ENCODE measurements at places on chromosomes 11 and 22.

GRCh38 chr22:46602025-46602424 lies 18.2 kb upstream of the GRAMD4 start:
- no peak for DNase-seq

GRCh38 chr11:92297567-92298553 lies 73.2 kb downstream of the FAT3 start:
- no peak for DNase-seq

DNA sequence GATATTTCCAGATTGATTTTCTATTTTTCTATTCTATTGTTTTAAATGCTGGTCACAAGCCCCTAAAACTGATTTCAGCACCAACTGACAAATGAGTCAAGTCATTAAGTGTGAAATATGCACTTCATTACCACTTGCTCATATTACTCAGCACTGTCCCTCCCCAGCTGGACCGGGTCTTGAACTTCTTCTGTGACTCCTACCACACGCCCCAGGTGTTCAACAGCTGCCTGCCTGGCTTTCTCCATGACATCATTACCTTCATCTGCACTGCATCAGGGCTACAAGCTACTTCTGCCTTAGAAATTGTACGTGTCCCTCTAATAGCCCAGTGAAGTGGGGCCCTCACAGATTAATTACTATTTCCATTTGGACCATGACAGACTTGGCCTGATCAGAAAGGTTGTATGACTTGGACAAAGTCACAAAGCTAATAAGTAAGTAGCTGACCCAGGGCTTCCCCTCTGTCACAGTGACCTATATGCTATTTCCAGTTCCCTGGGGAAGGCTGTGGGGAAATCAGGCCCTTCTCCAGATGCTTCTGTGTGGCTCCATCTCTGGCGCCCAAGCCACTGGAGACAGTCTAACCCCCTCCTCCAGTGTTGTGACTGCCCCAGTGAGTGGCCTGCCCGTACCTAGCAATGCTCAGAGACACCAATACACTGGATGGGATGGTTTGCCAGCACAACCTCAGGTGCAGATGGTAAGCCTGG lies 18.1 kb downstream of the TBC1D10A start:
- DNase-seq = no peak

DNA sequence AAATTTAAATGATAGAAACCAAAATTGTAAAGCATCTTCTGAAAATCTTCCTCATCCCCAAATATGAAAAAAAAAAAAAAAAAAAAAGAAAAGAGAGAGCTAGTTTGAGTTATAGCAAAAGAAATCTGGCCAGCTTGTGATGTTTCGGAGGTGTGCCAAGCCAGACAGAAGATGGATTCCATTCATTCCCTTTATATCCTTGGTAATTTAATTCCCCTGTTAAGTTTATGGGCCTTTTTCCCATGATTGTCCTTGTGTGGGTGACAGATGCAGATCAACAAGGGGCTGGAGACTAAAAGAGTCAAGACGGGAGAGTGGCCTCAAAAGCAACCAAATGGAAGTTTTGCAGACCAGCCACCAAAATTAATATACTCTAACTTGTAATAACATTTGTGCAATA lies 47.6 kb upstream of the PARVA start:
- DNase-seq = no peak

DNA sequence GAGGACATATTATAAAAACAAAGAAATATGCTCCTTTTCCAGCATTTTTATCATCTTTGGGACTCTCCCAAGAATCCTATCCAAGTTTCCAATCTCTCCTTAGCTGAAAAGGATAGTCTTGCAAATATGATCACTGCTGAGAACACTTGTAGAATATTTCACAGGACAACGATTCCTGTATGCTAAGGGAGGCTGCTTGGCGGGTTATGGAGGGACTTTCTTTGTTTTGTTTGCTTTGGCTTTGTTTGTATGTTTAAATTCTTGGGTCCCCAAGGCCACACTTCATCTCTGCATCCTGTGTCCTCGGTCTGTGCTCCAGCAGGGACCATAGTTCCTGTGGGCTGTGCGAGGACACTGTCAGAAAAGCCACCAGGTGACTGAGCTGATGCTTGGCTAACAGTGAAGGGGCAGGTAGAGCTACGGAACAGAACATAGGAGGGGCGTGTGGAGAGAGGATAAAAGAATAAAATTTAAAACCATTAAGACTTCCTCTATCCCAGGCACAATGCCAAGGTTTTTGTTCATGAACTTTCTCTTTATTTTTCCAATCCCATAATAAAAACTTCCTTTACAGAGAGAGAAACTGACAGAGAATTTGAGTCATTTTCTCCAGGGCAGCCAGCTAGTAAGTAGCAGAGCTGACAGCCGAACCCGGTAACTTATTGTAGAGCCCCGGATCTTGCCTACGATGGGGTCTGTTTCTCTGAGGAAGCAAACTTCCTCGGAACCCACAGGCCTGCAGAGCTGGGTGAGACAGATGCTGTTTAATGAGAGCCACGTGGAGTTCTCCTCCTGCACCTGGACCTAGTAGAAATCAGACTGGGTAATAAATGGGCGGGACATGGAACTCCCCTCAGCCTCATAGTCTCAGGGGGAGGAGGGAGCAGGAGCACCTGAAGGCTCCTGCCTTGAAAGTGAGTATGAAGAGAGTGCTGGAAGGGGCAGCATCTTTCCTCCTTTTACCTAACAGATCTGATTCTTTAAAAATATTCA lies at the start of gene IZUMO1R:
IZUMO1R (plus strand) TSS at position 615 of the 993 bp plus-strand sequence. CDS start 1,057 bp downstream, outside the sequence.
- DNase-seq = no peak

- DNase-seq = no peak
Observed at GRCh38 chr11:109112261-109112660, 309.7 kb upstream of the C11orf87 start.
